ENCODE measurements at places on chromosomes 2 and 18. TPM values are rescaled to one million over a fixed set of nuclear protein-coding genes. Genes with fewer than 3 reads are reported as not detected.

Gene CAD
- 86.3 TPM for total RNA-seq

Gene UGT1A8
- not detected for total RNA-seq

Gene SRD5A2
- total RNA-seq: not detected

Gene LAMA3
- total RNA-seq: 0.16 TPM

Gene ALK
- 0.05 TPM for total RNA-seq

Gene CPO
- not detected for total RNA-seq

Gene C2orf81
- 2.1 TPM for total RNA-seq

Gene ATP6V1C2
- total RNA-seq: not detected

Gene BAZ2B
- 15.0 TPM for total RNA-seq

Gene DNAH6
- 2.6 TPM for total RNA-seq

Gene BOK
- 0.35 TPM for total RNA-seq

Gene ITGA4
- 62.3 TPM for total RNA-seq

Gene KCNJ3
- not detected for total RNA-seq

Gene PRSS56
- not detected for total RNA-seq

Gene TMEM37
- total RNA-seq: not detected

Gene ZDBF2
- total RNA-seq: 5.6 TPM

Gene SLC14A1
- total RNA-seq: 0.14 TPM

Gene RNMT
- 30.7 TPM for total RNA-seq

Gene INO80D
- total RNA-seq: 22.6 TPM

Gene GALR1
- total RNA-seq: not detected

Gene DLX2
- total RNA-seq: not detected

Gene TDRD15
- total RNA-seq: not detected

Gene MYOM1
- 1.9 TPM for total RNA-seq

Gene SYT4
- not detected for total RNA-seq

Gene LYG2
- not detected for total RNA-seq

Gene CLASP1
- 82.3 TPM for total RNA-seq

Gene NAPG
- 27.3 TPM for total RNA-seq

Gene TUBB8B
- not detected for total RNA-seq

Gene MTCL1
- total RNA-seq: 0.06 TPM

Gene ANTXR1
- not detected for total RNA-seq

Gene ACADL
- total RNA-seq: not detected

Gene ANKRD30BL
- not detected for total RNA-seq

Gene ARHGEF4
- total RNA-seq: 0.20 TPM

Gene SPATA3
- total RNA-seq: 2.9 TPM

Gene RIT2
- not detected for total RNA-seq

Gene CLK1
- total RNA-seq: 261 TPM

Gene SP140
- total RNA-seq: 75.8 TPM

Gene SERPINB4
- not detected for total RNA-seq

Gene CWC22
- 21.4 TPM for total RNA-seq

Gene NT5DC4
- not detected for total RNA-seq

Gene MOGAT1
- not detected for total RNA-seq

Gene TUBA4B
- total RNA-seq: not detected

Gene IMPACT
- 7.4 TPM for total RNA-seq

Gene FIGN
- not detected for total RNA-seq

Gene G6PC2
- total RNA-seq: not detected

Gene PROKR1
- total RNA-seq: not detected

Gene SP5
- total RNA-seq: not detected

Gene COL4A3
- total RNA-seq: not detected

Gene LDLRAD4
- total RNA-seq: 18.4 TPM

Gene MSTN
- not detected for total RNA-seq

Gene M1AP
- not detected for total RNA-seq

Gene MRPL33
- 70.5 TPM for total RNA-seq

Gene TMEFF2
- not detected for total RNA-seq
